Activated CD8-positive, alpha-beta memory T cell treated with anti-CD3 and anti-CD28 coated beads for 48 hours (primary cell): ENCODE measurements at places on chromosomes 7 and 10.

DNA sequence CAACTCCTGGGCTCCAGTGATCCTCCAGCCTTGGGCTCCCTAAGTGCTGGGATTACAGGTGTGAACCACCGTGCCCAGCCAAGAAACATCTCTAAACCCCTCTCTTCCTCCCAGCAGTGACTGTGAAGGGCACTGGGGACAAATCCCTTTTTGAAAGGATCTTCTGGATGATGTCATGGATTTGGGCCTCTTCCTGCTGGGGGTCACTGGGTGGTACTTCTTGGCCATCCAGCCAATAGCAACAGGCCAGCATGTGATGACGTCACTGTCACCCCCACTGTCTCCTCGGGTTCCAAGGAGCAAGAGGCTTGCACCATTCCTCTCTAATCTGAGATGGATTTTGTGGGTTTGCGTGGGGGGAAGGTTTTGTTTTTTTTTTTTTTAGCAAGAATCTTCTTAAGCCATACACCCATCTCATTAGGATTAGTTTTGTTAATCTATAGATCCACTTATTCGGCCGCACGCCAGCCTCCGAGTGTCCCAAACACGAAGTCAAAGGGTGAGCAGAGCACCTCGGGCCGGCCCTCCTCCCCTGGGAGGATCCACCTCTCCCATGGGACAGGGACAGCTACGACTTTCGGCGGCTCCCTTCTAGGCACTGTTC is 29.4 kb upstream of the TNRC18 start:
- DNase-seq = no peak

DNA sequence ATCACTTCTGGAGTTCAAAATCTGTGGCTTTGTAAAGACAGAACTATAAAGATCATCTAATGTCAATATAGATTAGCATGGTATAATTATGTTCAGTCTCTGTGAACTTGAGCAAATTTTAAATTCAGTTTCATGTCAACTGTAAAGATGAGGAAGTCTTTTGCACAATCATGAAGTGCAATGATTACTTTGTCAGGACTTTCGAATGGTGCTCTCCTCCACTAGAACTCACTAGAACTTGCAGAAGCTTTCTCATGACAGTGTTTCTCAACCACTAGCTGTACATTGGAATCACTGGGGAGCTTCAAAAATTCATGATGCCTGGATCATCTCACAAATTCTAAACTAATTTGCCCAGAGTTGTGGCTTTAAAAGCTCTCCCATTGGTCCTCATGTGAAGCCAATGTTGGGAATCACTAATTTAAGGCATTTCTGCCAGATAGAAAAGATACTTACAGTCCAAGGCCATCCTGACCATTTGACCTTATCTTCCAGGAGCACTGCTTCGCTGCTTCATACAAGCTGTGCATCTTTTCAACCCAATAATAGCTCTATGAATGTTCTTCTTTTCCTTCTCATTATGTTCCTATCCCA is 12.9 kb downstream of the OR2AE1 start:
- no peak for DNase-seq

DNA sequence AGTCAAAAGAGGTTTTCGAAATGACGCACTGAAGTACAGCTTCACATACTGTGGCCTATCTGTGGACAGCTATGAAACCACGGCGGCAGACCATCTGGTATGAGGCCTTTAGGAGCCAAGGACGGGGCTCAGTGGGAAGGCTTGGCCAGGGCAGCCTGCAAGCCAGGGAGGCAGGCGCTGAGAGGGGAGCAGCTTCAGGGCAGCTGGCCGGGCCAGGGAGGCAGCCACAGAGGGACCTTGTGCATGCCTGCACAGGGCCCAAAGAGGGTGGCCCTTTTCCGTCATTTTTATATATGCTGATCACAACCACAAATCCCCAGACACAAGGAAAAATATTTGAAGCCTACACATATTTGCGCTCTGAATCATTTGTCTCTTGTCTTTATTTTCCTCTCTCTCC is 13.5 kb downstream of the CALD1 start:
- DNase-seq = no peak

GRCh38 chr7:23474094-23474828 is 4.0 kb upstream of the IGF2BP3 start:
- peak; percentile 67 for DNase-seq

DNA sequence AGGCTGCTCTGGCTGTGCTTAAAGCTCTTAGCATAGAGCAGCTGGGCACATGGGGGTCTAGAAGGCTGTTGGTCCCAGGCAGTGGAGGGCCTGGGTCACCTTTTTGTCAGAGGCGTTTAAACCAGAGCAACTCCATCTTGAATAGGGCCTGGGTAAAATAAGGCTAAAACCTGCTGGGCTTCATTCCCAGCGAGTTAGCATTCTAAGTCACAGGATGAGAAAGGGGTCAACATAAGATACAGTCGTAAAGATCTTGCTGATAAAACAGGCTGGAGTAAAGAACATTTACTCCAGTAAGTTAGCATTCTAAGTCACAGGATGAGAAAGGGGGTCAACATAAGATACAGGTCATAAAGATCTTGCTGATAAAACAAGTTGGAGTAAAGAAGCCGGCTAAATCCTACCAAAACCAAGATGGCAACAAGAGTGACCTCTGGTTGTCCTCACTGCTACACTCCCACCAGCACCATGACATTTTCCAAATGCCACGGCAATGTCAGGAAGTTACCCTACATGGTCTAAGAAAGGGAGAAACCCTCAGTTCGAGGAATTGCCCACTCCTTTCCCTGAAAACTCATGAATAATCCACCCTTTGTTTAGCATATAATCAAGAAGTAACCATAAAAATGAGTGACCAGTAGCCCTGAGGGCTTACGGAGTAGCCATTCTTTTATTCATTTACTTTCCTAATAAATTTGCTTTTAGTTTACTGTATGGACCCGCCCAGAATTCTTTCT is 96.8 kb upstream of the PCBD1 start:
- DNase-seq = no peak

GRCh38 chr7:7913504-7913903 is 55.1 kb upstream of the GLCCI1 start:
- no peak for DNase-seq

- no peak for DNase-seq
Measured at GRCh38 chr7:17460665-17461064, 162.2 kb downstream of the AHR start.

GRCh38 chr7:4434306-4434705 is 247.8 kb upstream of the FOXK1 start:
- DNase-seq = no peak

DNA sequence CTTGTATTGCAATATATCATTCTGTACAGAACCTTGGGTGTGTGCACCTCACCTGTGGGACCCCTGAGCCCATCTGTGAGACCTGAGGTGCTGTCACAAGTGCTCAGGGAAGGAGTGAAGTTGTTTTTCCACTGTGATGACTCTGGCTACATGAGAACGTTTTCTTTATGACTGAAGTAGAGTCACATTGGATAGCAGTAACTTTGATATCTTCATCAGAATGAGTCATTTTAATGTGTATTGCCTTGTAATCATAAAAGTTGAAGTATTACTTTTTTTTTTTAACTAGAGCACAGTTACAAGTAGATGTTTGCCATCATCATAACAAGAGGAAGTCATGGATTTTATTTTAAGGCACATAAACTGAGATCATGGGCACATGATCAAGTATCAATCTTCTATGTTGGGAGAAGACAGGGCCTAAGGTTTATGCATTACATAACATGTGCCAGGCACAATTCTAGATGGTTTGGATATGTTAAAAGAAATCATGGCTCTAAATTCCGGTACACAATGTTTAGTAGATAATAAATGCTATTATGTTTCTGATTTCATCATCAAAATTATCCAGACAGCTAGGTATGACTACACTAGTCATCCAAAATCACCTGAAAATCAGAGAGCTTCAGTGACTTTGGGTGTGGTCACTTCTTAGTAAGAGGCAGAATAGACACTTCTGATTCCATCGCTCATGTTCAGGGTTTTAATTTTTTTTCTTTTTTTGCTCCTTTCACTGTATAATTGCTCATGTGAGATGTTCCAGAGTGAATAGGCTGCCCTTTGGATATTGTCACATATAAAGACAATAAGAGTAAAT is 82.7 kb upstream of the KLF6 start:
- DNase-seq = no peak

GRCh38 chr10:15897287-15897686 is 37.0 kb upstream of the MINDY3 start:
- DNase-seq = no peak

DNA sequence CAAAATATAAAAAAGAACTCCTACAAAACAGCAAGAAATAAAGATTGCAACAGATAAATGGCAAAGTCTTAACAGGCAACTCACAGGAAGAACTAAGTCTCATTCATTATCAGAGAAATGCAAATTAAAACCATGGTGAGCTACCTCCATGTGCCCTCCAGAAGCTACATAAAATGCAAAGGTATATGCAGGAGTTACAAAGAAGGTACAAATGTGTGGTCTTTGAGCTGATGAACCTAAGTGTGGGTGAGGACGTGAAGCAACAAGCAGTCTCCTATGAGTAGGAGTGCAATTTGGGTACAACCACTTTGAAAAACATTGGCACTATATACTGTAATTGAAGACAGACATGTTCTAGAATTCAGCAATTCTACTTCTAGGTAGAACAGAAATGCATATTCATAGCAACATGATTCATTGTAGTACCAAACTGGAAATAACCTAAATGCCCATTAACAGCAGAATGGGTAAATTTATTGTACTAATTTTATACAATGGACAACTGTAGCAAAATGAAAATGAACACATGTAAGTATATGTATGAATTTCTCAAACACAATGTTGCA is 61.6 kb upstream of the KCNMA1 start:
- DNase-seq = no peak

- no peak for DNase-seq
Measured at GRCh38 chr7:120695848-120696247, 162.1 kb downstream of the TSPAN12 start.

- no peak for DNase-seq
Measured at GRCh38 chr7:55538538-55538937, 33.8 kb downstream of the VOPP1 start.

DNA sequence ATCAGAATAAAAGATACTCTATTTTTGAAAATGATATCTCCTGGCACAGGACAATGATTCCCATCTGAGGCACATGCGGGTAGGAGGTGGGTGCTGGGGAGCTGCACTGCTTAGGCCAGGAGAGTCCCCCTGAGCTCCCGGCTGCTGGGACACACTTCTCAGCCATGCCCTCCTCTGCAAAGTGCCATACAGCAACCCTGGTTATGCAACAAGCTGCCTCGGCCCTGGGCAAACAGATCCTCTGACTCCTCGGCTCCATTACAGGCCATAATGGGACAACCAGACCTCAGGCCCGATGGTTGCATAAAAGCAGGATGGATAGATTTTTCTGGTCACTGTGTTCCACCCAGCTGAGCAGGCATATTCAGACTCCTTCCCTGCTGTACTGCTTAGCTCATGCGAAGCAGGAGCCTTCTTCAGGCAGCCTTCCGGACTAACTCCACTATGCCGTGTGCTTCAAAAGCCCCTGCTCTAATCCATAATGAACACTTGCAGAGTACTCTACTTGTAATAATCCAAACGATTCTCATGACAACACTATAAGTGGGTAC is 6.5 kb upstream of the LEP start:
- no peak for DNase-seq
